ENCODE measurements at places on chromosomes 1 and 21. TPM values are rescaled to one million over a fixed set of nuclear protein-coding genes. Genes with fewer than 3 reads are reported as not detected.
A peak's percentile ranks its signal among the peaks of the same experiment; 100 is the strongest.

DNA sequence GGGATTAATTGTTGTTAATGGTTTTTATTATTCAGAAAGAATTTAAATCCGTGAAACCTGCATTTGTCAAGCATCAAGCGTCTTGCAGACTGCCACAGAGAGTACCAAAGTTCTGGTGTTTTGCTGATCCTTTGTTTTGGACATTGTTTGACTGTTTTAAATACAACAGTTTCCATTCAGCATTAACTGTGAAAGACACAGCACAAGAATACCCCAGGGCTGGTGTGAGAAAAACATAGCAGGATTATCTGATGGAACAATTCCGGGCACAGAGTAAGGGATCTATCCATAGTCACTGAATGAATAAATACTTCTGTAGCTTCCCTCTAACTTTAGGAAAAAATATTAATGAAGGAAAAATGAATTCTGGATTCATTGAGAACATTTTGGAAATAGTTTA, 202.3 kb downstream of the LTN1 start:
- H3K36me3 ChIP-seq = peaks cover 7% of the 10 kb centered on the region
- no peaks in the 10 kb centered on the region for H3K27me3 ChIP-seq
- no peaks in the 10 kb centered on the region for H3K4me1 ChIP-seq
- H3K27ac ChIP-seq = no peak overlapping the region
- no peak overlapping the region for H3K4me3 ChIP-seq

DNA sequence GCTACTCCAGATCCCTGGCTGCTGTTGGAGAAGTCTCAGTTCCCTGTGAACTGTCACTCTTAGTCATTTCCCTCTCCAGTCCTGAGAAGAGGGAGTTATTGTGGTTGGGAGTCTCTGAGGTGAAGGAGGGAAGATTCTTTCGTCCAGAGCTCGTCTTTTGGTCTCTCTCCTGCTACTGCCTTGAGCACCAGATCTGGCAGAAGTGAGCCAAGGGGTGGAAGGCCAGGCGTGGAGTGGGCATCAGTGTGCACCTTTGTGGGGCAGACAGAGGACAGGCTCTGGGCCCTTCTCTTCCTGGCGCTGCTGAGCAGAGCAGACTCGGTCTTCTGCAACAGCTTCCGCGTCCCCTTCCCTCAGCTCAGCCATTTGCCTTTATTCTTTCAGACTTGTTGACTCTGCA, 19.1 kb downstream of the CLCN6 start:
- H3K27ac ChIP-seq = no peak overlapping the region
- no peaks in the 10 kb centered on the region for H3K4me1 ChIP-seq
- H3K36me3 ChIP-seq = peaks cover 22% of the 10 kb centered on the region
- DNase-seq = no peak

GRCh38 chr1:95027046-95027445, 45.7 kb downstream of the ALG14 start:
- no peaks in the 10 kb centered on the region for H3K27me3 ChIP-seq
- H3K4me3 ChIP-seq = no peak overlapping the region
- H3K4me1 ChIP-seq = no peaks in the 10 kb centered on the region
- DNase-seq = no peak

DNA sequence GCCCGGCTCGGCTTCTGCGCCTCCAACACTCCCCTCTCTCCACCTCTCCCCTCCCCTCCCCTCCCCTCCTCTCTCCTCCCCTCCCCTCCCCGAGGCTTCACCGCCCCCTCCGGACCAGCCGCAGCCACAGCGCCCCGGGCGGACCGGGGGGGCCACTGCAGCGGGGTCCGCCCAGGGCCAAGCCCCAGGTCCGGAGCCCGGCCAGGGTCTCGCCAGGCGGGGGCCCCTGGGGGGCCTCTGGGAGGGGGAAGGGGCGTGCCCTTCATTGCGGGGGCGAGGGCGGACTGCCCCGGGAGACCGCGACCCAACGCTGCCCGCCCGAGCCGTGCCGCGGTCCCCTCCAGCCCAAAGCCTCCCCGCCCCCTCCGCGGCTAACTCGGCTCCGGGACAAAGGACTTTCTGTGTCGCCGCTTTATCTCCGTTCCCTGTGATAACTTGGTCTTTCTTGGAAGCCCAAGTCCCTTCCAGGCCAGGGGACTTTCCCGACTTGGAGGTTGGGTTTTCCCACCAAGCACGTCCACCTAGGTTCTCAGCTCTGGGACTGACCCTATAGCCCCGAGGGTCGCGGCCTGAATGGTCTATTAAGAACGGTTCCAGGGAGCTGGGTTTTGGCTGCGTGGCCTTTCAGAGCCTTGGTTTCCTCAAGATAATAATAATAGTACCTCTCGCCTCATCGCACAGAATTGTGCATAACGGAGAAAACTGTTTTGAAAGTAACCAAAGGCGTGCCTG, at the start of gene UBQLN4:
Gene UBQLN4, minus strand, starts transcription at position 31 of the 732 bp plus-strand sequence. CDS start 97 bp downstream, outside the sequence.
- peak; percentile 90 for DNase-seq
- peak within 1 kb of the TSS; percentile 96 for H3K4me3 ChIP-seq
- peaks cover 23% of the 10 kb centered on the region for H3K4me1 ChIP-seq
- H3K27me3 ChIP-seq = no peaks in the 10 kb centered on the region

DNA sequence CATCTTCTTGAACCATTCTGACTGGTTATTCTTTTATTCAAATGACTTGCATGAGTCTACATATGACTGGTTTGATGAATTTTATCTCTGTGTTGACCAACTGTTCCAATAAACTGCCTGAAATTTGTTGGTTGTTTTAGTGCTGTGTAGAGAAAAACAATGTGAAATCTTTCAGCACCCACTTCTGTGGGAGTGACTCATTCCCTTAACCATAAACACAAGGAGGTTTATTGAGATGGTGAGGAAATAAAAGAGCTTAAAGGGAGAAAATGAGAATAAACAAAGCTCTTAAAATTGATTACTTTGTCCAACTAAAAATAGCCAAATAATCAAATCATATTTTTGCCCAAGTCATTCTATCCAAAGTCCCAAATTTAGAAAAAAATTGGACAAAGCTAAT, 341.1 kb downstream of the TGFB2 start:
- H3K36me3 ChIP-seq = no peaks in the 10 kb centered on the region
- no peak overlapping the region for H3K27ac ChIP-seq
- DNase-seq = no peak
- no peaks in the 10 kb centered on the region for H3K4me1 ChIP-seq
- no peak overlapping the region for H3K4me3 ChIP-seq

DNA sequence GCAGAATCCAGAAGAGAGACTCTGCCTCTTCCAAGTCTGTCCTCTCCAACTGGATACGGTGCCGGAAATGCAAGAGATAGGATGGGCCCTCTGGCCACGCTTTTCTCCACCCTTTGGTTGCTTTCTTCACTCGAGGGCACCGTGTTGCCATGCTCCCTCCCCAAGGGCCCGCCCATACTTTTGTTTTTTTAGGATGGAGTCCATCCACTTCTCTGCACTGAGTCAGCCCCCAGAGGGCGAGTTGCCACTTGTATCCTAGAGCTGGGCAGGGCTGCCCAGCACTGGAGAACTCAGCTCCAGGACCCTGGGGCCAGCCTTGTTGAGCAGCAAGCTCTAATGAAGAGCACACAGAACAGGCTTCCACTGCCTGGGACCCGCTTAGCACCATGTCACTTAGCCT, 25.5 kb downstream of the IFNGR2 start:
- DNase-seq = no peak
- H3K27ac ChIP-seq = no peak overlapping the region
- H3K4me3 ChIP-seq = no peak overlapping the region
- peaks cover 8% of the 10 kb centered on the region for H3K4me1 ChIP-seq
- H3K27me3 ChIP-seq = no peaks in the 10 kb centered on the region

DNA sequence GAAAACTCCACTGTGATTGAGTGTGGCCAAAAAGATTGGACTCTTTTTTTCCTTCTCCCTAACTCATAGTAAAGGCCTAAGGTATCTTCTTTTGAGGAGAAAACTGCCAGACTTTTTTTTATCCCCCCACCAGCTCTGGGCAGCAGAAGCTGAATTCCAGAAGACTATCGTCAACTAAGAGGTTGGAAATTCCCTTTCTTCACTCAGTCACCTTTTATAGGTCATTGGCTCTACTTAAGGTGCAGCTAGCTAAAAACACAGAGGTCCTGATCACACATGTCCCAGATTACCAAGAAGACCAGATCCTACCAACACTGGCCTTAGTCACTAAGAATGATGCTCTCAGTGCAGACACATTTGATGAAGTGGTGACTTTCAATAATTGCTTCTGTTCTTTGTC, 1441.2 kb downstream of the PLA2G4A start:
- no peaks in the 10 kb centered on the region for H3K4me1 ChIP-seq
- H3K27me3 ChIP-seq = no peaks in the 10 kb centered on the region
- H3K36me3 ChIP-seq = no peaks in the 10 kb centered on the region
- no peak overlapping the region for H3K27ac ChIP-seq
- no peak for DNase-seq

DNA sequence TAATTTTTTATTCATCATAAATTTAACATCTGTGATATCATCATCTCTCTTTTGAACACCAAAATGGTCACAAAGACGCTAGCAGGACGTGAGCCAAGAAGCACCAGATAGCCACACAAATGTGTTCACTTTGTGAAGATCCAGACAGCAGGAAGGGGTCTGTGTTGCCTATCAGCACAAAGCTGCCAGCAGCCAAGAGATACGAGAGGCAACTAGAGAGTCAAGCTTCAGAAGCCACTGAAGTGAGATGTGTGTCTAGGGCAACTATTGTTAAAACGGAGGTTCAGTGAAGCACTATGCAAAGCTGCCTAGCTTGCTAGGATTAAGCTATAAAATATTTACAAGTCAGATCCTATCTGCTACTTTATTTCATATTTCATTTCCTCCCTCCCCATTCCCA, 45.3 kb downstream of the NDC1 start:
- no peaks in the 10 kb centered on the region for H3K4me1 ChIP-seq
- no peak overlapping the region for H3K4me3 ChIP-seq
- no peaks in the 10 kb centered on the region for H3K27me3 ChIP-seq

DNA sequence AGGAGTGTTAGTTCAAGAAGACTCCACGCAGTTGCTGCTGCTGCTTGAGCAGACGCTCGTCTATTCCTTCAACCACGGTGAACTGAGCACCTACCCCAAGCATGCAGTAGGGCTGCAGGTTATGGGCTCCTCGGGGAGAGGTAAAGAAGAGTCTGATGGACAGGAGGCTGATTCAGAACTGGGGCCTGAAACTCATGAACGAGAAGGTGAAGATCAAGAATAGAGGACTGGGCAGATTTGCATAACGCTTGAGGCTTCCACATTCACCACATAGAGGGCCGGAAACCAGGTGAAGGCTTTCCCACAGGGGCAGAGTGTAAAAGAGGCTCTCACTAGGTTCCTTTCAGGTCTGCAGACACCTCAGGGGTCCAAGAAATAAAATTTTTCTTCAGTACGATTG, 9.1 kb downstream of the ABCA4 start:
- peaks cover 30% of the 10 kb centered on the region for H3K27me3 ChIP-seq
- no peak for DNase-seq
- no peak overlapping the region for H3K4me3 ChIP-seq

DNA sequence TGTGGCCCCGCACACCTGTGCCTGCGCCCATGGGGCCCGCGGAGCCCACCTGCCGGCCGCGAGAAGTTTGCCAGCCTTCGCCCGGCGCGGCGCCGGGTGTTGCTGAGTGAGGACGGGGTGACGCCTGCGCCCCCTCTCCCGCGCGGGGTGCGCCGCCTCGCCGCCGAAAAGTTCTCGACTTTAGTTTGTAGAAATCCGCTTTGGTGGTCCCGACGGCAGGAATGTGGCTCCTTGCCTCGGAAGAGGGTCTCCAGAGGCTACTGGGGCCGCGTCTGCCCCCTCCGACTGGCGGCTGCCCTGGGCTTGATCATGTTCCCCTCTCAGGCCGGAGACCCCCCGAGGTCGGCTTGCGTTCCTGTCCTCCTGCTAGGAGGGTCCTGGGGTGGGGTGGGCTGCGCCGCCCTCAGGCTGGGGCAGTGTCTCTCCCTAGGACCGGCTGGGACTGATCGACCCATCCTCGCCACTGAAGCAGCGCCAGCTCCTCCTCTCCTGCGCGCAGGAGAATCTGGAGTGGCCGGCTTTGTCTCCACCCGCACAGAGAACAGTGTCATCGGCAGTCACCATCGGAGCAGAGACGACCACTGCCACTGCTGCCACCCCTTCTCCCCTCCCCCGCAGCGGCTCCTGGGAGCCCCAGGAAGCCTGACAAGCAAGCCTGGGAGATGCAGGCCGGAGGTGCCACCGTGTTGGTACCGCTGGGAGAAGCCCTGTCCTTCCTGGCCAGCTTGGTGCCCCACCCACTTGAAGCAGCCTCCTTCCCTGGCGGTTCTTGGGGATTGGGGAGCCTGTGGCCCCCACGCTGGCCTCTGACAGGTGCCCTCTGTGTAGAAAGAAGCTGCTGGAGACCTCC, 553 bp upstream of the SLC30A2 start:
- H3K36me3 ChIP-seq = no peaks in the 10 kb centered on the region
- H3K4me3 ChIP-seq = no peak overlapping the region
- H3K27ac ChIP-seq = no peak overlapping the region
- no peak for DNase-seq

GRCh38 chr1:76090283-76091203, 16.0 kb downstream of the ST6GALNAC3 start:
- no peak for DNase-seq
- H3K27me3 ChIP-seq = no peaks in the 10 kb centered on the region
- H3K27ac ChIP-seq = no peak overlapping the region
- no peak overlapping the region for H3K4me3 ChIP-seq

FAM72A gene
- total RNA-seq = 30.4 TPM

EFNA1 gene
- total RNA-seq = not detected

LORICRIN gene
- not detected for total RNA-seq

All from activated CD8-positive, alpha-beta T cell treated with anti-CD3 and anti-CD28 coated beads, Interleukin-2, amount 10 ng/mL, durations not matched to agents 7 days and 5 days (primary cell).